ENCODE measurements at places on chromosomes 5 and 9. TPM values are rescaled to one million over a fixed set of nuclear protein-coding genes. Genes with fewer than 3 reads are reported as not detected.

The PGM5 gene
- 0.36 TPM for total RNA-seq

The PCDHA1 gene
- not detected for total RNA-seq

The LCN10 gene
- 0.10 TPM for total RNA-seq

The SLC2A6 gene
- total RNA-seq = 23.7 TPM

The IL4 gene
- not detected for total RNA-seq

The PCDHB15 gene
- 1.6 TPM for total RNA-seq

The SHISAL2B gene
- not detected for total RNA-seq

The TRPM6 gene
- not detected for total RNA-seq

The ASTN2 gene
- 4.0 TPM for total RNA-seq

The SLIT3 gene
- total RNA-seq = 0.72 TPM

The ZNF883 gene
- 1.8 TPM for total RNA-seq

The GALNT10 gene
- 26.4 TPM for total RNA-seq

The ZNF454 gene
- total RNA-seq = not detected

The KCNT1 gene
- total RNA-seq = not detected

The RASEF gene
- total RNA-seq = 1.3 TPM

The ESM1 gene
- total RNA-seq = not detected

The ORM2 gene
- total RNA-seq = not detected

The ISL1 gene
- total RNA-seq = not detected

The AGXT2 gene
- total RNA-seq = not detected

The TNC gene
- 167 TPM for total RNA-seq

The ECM2 gene
- total RNA-seq = 0.72 TPM
